ENCODE measurements at places on chromosomes 11 and 22.

DNA sequence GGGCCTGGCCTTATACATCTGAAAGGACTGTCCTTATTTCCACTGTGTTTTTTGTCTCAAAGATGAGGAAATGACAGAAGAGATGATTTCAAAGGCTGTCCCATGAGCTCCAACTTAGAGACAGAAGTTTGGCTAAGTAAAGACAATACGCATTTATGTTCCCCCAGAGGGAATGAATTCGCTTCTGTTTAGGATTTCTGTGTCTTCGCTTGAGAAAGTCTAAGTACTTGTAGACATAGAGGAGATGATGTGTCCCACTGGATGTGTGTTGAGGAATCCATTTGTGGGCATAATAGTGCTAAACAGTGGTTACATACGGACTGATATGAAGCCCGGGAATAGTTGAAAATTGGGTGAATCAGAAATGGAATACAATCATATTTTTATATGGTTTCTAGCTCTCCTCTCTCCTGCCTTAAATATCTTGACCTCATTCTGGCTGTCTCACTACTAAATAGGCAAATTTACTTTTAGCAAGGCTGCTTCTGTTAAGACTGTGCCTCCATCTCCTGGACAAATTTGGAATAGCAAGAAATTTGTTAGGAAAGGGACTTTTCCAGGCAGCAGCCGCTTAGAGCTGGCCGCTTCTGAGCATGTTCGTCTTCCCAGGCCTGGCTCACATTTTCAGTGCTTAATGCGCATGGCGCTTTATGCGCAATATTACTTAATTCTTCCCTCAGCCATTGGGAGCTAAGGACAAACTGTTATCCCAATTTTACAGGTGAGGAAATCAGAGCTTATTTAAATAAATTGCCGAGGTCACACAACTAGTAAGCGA, 1.9 kb upstream of the PEX26 start:
- no peak for DNase-seq

GRCh38 chr11:26244207-26244606, 87.7 kb upstream of the ANO3 start:
- no peak for DNase-seq

- no peak for DNase-seq
These were observed 101.8 kb downstream of the LUZP2 start for GRCh38 chr11:24598641-24599040.

GRCh38 chr22:19569976-19570375, 45.8 kb upstream of the CLDN5 start:
- DNase-seq, result no peak

DNA sequence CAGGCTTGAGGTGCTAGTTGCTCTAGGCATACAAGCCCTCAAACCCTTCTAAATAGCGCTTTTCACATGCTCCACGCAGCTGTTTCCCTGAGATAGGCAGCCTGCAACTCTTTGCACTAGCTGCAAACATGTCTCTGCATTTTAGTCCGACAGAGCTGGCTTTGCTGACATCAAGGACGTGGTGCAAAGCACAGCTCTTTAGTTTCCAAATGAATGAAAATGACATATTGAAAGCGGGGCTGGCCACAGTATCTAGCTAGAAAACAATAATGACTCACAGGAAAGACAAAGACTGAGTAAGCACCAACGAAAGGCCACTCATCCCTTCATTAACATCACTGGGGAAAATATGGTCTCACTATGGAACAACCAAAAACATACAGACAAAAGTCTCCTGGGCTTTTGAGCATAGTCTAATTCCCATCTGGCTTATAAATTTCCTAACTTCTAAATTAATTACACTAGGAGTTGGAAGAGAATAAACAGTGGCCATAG, 15.3 kb upstream of the ZC3H12C start:
- no peak for DNase-seq

- DNase-seq, result no peak
These were observed 102.6 kb downstream of the TRIM44 start for GRCh38 chr11:35765211-35765610.

All from T-cell (primary cell).